ENCODE measurements at places on chromosomes 6 and 20.

DNA sequence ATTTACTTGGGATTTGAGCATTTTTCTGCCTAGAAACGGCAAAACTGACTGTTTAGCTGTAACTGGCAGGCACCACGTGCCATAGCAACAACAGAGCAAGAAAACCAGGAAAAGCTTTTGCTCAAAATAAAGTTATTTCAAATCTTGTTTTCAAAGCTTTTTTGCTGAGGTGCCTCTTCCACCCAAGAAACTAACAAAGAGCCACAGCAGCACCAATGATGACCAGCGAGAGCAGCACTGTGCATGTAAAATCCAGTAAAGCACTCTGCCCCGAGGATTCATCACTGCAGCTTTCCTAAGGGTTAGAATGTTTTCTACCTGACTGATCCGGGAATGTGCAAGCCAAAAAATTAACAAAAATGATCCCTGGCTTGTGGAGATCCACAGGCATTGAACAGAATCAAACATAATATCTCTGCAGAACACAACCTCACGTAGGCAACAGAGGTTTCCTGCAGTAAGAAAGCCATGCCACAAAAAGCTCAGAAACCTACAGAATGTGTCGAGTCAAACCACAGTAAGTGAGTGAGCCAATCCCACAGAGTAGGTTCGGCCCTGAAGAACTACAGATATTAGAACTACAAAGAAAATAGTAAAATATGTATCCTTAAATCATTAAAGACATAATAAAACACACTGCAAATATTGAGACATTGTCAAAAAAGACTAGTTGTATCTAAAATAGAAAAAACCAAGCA, 7.4 kb upstream of the ULBP3 start:
- no peak for DNase-seq

DNA sequence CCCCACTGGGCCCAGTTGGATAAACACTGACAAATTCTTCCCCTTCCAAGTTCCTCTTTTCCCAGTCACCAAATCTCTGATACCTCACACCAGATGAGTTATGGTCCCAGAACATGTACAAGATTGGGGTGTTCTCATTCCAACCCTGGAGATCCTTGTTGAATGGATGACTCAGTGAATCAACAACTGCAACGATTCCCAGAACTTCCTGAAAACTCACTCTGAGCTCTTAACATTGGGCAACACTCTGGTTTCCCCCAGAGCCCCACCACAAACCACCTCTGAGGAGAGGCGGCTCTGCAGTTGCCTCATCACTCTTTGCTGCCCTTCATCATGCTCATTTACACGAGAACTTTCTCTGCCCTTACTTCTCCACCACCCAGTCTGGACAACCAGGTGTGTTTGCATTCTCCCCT, 115.2 kb downstream of the MRPL14 start:
- DNase-seq, result no peak

- DNase-seq, result no peak
Observed at GRCh38 chr6:166529586-166529985, 56.9 kb downstream of the RAMACL start.

DNA sequence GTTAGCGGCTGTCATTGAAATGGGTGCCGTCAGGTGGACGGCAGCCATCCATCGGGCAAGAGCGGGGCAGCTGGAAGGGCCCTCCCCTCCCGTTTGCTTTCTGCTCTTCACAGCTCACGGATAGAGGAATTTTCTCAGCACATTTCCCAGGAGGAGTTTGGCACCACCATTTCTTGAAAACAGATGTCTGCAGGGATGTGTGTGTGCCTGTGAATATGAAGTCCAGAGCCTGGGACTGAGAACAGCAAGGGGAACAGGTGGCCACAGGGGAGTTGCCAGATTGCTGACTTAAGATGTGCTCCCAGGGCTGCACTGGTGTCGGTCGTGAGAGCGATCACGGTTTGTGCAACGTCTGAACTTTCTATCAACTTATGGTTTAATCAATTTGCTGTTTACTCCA, 22.1 kb upstream of the ECI2 start:
- DNase-seq, result no peak

GRCh38 chr6:118724211-118724610, 72.8 kb upstream of the CEP85L start:
- DNase-seq, result no peak

DNA sequence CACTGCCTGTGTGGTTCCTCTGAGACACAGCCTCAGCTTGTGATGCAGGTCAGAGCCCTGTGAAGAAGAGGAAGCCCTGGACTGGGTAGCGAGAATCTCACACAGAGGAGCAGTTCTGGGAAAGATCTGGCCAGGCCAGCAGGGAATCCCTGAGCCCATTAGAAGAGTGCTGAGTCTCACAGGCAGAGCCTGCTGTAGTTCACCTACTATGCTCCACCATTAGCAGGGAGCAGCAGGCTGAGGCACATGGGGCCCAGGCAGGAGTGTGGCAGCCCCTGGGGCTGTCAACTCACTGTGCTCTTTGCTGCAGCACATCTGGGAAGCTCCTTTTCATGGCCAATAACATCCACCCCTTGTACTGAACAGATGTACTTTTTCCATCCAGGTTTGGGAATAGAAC, 146.8 kb upstream of the B3GAT2 start:
- no peak for DNase-seq

- DNase-seq, result no peak
Observed at GRCh38 chr20:58141971-58142842, 86.2 kb downstream of the ANKRD60 start.

DNA sequence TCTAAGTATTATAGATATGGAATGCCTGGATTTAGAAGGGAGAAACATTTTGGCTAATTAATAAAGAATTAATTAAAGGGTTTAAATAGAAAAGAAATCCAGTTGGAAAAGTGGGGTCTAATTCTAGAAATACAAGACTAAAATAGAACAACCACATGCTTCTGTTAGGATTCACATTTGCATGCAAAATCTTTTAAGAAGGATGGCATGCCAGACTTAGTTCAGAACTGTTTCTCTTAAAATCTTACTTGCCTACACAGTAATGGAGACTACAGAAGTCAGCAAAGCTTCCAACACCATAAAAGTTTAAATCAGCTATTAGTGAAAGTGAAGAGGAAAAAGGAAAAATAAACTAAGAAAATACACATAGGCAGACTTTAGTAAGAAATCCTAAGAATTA, 32.7 kb upstream of the KATNA1 start:
- no peak for DNase-seq

DNA sequence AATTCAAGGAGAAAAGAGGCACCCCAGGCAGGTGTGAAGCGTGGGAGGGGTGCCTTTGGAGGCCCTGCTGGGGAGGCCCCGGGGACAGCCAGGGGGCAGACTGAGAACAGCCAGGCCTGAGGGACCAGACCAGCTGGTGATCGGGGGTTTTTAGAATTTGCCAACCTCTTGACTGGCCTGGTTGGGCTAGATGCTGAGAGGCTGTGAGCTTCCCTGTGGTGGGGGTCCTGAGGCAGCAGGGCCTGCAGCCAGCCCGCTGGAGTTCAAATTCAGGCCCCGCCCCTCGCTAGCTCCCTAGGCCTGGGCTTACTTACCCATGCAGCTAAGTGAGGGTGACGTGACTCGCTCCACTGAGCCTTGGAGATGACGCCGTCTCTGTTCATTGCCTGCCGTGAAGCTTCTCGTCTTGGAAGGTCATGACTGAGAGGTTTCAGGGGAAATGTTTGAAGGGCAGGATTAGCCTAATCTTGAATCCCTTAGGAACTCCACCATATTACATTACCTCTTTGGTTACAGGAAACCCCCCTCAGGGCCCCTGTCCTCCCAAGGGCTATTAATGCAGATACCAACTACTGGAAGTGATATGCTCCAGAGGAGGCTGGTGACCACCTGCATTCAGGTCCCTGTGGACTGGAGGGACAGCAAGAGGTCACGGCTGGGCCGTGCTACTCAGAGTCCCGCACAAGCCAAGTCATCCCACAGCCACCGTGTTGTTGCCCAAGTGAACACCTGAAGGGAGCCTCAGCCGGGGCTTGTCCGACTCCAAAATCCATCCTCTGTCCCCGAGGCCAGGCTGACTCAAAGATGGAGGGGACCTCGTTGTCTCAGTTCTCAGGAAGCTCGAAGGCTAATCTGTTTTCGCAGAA, 73.9 kb upstream of the DUSP22 start:
- DNase-seq, result no peak

DNA sequence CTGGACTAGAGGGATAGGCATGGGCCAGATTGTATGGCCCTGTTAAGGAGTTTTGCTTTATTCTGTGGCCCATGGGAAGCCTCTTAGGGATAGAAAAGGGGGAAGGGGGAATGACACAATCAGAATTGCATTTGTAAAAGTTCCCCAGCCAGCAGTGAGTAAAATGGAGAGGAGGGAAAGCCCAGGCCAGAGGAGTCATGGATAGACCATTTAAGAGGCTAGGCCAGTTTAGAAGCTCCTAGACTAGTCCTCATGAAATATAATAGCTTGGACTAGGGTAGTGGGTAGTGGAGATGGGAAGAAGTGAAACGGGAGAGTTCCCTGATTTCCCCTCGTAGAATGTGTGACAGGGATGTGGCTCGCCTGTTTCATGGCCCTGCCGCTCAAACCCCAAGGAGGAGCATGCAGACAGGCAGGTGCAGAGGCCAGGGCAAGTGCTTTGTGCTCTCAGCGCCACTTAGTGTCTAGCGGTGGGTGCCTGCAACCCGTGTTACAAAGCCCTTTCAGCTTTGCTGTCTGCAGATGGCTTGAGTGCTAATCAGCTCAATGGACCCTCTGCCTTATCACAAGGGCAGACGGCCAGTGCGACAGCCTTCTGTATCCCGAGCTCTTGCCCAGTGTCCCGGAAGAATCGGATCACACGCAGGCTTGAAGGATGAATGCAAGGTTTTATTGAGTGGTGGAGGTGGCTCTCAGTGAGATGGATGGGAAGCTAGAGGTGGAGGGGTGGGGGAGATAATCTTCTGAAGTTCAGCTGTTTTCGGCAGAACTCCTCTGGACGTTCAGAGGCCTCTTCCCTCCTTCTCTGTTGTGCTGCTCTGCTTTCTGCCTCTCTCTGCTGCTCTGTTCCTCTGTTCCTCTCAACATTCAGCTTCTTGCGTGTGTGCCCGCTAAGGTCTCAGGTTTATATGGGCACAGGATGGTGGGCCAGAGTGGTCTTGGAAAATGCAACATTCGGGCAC, 141.1 kb downstream of the CEP57L1 start:
- peak; percentile 9 for DNase-seq

GRCh38 chr6:107396211-107396610, 63.2 kb downstream of the PDSS2 start:
- no peak for DNase-seq

- DNase-seq, result no peak
Observed at GRCh38 chr6:101666256-101666655, 272.7 kb downstream of the GRIK2 start.

DNA sequence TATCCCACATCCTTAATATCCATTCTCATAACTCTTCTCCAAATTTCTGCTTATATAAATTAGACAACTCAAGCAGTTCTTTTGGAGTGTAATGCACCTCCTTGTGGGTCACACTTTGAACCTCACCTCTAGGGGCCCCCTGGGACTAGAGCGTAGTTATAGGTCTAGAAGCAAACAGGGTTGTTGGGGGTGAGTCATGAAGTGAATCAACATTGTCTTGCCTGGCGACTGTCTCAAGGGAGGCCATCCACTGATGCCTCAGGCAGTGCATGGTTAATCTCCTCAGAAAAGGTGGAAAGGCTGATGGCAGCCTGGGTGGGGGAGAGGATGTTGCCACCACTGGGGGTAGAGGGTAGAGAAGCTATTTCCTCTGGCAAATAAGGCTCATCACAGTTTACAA, 129.1 kb downstream of the TNFRSF21 start:
- DNase-seq, result no peak

DNA sequence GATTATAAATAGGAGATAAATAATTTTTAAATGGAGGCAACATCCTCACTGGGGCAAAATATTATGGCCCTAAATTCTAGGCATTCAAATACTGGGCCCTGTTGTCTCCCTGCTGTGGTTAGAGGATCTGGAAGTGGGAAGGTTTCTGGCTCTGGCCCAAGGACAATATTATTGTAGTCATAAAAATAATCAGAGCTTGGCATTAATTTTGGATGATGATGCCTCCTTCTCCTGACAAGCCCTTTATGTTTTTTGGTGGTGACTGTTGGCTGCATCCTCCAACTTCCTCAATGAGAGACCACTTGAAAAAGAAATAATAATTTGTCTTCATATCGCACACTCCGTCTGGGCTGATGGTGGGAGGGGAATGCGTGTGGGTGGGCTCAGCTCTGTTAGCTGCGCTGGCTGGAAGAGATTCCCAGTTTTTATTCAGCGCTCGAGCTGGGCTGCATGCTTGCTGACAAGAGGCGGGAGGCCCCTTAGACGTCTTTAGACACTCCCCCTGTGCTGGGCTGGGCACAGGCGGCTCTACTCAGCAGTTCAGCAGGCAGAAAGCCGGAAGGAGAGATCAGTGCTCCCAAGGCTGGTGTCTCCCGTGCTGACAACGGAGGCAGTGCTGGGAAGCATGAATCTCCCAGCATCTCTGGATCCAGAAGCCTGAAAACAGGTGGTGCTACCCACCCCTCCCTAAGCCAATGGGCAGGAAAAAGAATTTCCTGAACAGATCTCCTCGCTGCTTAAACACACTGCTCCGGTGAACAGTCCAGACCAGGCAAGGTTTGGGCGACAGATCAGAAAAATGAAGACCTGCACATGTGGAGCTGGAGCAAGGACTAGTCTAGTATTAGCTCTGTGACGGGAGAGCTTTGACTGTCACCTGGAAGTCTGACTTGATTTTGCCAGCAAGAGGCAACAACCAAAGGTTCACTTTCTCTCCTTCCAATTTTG, 97.7 kb downstream of the SYCP2 start:
- no peak for DNase-seq

- no peak for DNase-seq
Observed at GRCh38 chr6:19102936-19103335, 715.8 kb downstream of the RNF144B start.

DNA sequence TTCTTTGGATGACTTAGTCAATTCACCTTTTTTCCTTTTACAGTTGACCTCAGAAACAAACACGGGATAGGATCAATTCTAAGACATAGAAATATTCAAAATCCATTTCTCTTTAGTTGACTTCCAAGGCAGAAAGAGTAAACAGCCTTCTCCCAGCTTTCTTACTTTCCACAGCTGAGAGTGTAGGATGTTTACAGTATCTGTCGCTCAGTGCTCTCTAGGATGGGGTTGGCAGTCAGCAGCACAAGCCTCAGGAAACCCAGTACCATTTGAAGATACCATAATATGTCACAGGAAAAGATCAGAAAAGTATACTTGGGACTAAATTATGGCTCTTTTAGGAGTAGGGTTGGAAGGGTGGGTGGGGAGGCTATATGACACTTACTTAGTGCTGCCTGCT, 88.2 kb downstream of the OGFRL1 start:
- DNase-seq, result no peak

GRCh38 chr6:17066610-17067009, 35.2 kb upstream of the STMND1 start:
- DNase-seq, result no peak

GRCh38 chr6:20473518-20473917, 60.7 kb upstream of the CDKAL1 start:
- no peak for DNase-seq

GRCh38 chr6:158321960-158322359, 9.7 kb downstream of the TULP4 start:
- no peak for DNase-seq

GRCh38 chr6:46894433-46894832, 27.3 kb downstream of the ADGRF5 start:
- DNase-seq, result no peak

- DNase-seq, result peak; percentile 50
Observed at GRCh38 chr20:44911264-44911921, 1.5 kb downstream of the PABPC1L start.

Data from stimulated activated CD8-positive, alpha-beta memory T cell treated with anti-CD3 and anti-CD28 coated beads, Interleukin-2, amount 100 ng/mL, for 48 hours (primary cell).